ENCODE measurements at places on chromosomes 1 and 21.

DNA sequence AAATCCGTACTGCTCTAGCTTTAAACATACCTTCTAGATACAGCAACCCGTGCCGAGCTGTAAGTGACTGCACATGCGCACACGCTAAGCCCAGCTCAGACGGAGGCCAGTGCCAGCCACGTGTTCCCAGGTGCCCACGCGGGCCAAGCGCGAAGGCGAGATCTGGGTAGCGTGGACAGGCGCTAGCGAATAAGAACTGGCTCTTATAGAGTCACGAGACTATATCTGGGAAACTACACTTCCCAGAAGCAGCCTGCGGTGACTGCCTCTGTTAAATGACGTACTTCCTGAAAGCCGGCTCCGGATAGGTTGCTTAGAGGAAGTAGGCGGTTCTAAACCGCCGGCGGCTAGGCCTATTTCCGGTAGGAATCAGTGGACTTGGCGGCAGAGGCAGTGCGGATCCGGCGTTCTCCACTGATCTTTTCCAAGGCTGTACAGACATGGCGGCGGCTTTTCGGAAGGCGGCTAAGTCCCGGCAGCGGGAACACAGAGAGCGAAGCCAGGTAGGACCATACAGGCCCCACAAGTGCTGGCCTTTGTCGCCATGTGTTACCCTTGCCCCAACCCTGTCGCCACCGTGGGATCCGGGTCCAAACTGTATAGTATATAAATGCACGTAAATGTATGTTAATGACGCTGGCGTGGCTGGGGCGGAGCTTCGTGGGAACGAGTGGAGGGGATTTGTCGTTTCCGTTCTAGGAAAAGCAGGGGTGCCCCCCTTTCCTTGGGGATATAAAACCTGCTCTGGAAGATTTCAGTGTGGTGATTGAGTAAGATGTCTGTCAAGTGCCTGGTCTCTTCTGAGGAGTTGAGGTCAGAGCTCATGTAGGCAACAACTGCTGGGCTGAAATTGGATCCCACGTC, at the start of gene UTP11:
Gene UTP11 (plus strand): TSS at position 372 of the 864 bp plus-strand sequence. CDS start 69 bp downstream, at position 441.
- DNase-seq: peak; percentile 89

- no peak for DNase-seq
These were observed 131.6 kb upstream of the ETV3 start for GRCh38 chr1:157269656-157270375.

GRCh38 chr1:185156288-185156853, 382 bp downstream of the TRMT1L start:
- no peak for DNase-seq

DNA sequence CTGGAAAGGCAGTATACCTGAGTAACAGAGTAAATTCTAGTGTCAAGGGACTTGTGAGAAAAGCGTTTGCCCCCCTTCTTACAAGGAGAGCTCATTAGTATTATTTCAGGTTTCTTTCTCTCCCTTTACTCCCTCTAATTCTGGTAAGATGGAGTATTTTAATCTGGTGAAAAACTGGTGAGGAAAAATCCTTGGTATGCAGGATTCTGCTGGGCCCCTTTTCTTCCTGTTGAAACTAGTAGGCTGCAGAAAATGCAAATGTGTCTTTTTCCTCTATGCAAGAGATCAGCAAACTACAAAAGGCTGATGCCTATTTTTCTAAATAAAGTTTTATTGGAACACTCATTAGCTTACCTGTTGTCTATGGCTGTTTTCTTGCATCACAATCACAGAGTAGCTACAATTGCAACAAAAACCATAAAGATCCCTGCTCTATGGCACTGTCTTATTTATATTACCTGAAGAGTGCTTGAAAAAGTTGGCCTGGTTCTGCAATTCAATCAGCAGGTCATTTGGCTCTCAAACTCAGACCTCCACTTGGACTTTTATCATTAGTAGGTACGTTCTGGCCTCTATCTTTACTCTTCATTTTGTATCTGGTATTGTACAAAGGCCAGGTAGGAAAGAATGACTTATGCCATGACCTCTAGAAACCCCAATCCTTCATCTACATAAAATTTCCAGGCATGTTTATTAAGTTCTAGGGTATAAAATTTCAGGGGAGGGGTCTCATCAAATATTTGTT, 109.6 kb downstream of the AKT3 start:
- DNase-seq: no peak

DNA sequence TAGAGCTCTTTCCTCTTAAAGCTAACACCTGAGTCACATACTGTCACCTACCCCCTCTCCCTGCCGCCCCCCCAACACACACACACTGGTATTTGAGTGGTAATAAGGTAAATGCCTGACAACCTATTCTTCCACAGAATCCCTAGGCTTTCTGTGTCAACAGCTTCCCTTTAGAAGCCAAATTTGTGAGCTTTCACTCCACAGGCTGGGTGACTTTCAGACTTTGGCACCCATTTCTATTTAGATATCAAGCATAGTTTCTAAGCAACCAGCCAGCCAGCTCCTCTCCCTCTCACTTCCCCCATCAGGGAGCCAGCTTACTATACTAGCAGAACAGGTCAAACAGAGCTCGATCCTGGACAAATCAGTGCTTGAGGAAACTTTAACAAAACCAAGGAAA, 3.2 kb upstream of the C1orf74 start:
- DNase-seq: no peak

DNA sequence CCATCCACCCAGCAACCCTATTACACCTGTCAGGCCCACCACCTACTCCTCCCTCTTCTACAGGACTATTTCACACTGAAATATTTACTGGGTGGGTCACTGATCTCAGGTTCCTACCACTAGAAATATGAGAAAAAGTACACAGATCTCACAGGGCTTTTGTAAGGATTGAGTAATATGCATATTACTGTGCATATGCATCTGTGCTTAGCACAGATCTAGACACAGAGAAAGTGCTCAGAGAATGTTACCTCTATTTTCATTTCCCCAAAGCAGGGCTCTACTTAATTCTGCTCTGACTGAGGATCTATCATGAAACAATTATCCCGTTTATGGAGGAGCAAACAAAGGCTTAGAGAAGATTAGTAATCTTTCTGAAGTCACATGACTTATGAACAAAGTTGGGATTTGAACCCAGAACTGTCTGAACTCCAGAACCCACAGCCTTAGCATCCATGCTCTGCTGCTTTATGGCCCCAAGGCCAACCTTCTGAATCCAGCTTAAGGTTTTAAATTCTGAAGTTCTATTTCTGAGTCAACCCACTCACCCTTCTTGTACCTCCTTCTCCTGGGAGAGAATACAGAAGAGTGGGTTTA, 11.8 kb downstream of the TSSK3 start:
- DNase-seq: no peak

- no peak for DNase-seq
These were observed 4.8 kb downstream of the RAP1A start for GRCh38 chr1:111624382-111624781.

GRCh38 chr1:24294228-24294672, 24.9 kb upstream of the GRHL3 start:
- no peak for DNase-seq

GRCh38 chr1:92362970-92363369, 64.1 kb downstream of the RPAP2 start:
- no peak for DNase-seq

DNA sequence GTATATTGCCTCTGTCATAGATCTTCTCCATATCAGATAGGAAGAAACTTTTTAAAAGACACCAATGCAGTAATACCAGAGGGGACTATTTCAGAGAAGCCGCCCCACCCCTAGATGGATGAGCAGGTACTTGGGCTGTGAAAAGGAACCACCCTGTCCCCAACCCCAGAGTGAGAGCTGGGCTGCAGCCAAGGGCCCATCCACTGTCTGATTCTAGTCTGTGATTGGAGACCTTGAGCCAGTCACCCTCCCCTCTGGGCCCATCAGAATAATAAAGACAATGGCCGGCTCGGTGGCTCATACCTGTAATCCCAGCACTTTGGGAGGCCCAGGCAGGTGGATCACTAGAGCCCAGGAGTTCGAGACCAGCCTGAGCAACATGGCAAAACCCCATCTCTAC, 5.0 kb downstream of the CLEC20A start:
- no peak for DNase-seq

GRCh38 chr1:7726623-7727022, 44.5 kb upstream of the VAMP3 start:
- no peak for DNase-seq

DNA sequence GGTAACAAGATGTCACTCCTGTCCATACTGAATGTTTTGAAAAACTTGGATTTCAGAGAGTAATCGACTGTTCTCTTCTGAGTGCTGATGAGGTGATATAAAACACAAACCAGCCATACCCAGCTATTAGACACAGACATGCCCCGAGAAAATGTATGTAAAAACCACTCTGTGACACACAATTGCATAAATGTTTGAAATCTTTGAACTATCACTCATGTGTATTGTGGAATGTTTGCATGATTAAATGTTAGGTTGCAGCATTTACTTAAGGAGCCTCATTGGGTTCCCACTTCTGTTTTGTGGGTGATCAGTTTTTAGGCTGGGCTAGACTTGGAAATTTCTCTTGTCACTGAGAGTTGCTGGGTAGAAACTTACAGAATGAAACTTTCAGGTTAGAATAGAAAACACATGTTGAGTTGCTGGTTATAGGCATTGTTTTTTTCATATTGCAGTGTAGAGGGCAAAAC, 270.4 kb upstream of the B3GALT2 start:
- DNase-seq: no peak

GRCh38 chr1:181140891-181141290, 52.4 kb downstream of the IER5 start:
- no peak for DNase-seq

DNA sequence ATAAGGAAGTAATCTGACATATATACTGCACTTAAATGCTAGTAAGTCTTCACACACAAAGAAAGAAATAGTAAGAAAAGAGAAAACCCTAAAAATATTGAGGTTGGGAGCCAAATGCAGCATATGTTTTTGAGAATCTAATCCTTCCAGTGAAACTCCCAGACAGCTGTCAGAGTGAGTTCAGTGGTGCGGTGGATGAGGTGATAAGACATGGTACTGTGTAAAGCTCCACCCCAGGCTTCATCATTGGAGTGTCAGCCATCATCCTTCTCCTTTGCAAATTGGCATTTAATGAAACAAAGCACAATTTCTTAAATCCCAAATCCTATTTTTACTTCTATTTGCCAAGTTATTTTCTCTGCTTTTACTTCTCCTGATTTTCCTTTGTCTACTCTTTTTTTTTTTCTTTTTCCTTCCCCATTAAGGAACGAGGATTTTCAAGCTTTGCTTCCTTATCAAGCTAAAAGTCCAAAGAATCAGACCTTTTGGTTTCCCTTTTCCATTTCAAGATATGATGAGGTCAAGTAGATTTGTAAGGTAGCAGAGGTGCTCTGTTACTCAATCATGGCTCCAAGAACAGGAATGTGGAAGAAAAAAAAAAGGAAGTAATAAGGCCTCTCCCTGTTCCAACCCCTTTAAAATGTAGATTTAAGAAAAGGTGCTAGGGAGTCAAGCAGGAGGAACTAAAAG, 343.3 kb downstream of the SETD4 start:
- DNase-seq: no peak

DNA sequence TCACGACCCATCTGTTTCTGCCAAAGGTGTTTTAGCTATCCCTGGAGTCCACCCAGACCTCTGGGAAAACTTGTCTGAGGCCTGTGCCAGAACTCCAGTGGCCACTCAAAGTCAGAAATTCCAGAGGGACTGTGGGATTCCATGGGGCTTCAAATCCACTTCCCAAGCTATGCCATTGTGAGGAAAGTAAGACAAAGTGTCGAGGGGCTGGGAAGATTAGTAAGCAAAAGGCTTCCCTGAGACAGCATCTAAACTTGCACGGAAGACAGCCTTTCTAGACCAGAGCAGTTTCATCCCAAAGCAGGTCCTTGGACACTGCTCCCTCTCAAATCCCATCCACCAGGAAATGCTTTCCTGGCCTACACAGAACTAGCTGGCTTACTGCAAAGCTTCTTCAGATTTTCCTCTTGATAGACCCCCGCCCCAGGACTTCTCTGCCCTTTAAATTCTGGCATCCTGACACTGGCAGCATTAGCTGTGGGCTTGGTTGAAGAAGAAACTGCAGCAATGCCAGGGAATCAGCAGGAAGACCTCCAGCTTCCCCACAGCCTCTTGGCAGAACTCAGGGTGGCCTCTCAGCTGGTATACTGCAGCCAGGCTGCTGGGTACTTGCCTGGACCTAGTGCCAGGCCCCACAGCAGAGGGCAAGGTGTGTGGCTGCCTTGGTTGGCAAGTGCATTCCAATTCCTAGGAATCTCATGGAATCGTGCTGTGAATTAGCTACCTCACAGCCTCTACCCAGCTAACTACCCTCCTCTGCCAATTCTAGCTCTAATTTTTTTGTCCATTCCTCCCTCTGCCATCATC, 27.3 kb upstream of the LMX1A start:
- DNase-seq: no peak

- no peak for DNase-seq
These were observed 99.5 kb downstream of the DAB1 start for GRCh38 chr1:57324388-57324787.

GRCh38 chr1:195933835-195934234, 674.4 kb downstream of the KCNT2 start:
- no peak for DNase-seq

GRCh38 chr1:3910049-3910731, 10.1 kb upstream of the C1orf174 start:
- DNase-seq: no peak

DNA sequence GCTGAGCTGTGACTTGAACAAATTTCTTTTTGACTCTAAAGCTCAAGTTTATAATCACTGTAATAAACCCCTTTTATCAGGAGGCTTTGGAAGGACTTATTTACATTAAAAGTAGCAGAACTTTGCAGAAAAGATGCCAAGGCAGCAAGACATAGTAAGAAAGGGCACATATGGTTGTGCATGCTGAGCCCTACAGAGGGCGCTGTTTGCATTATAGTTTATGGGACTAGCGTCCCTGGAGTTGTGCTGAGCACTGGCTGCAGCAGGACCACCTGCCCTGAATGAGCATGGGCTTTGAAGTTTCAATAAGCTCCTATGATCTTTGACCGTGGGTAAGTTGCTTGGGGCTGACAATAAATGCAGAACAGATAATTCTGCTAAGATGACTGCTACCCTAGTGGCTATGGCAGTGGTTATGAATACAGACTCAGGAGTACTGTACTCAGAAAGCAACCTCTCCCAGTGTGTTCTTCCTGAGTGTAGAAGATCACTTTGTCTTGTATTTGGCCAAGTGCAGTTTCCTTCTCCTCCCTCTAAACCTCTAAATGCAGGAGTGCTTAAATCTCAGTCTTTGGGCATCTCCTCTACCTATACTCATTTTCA, 45.4 kb upstream of the USP1 start:
- no peak for DNase-seq

- DNase-seq: no peak
These were observed 49.9 kb downstream of the KAZN start for GRCh38 chr1:14648391-14648790.

DNA sequence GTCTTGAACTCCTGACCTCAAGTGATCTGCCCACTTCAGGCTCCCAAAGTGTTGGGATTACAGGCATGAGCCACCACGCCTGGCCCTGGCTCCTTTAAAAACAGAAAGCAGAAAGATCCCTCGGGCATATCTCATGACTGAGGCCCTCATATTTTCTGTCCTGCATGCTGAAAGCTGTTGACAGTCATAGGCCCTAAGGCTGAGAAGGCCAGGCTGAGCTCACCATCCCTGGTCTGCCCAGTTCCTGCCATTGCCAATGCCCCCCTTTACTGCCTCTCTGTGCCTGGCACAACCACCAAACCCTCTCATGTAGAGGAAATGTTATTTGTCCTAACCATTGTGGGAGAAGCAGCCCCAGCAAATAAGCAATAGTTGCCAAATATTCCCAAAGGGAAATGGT, 12.7 kb downstream of the CD34 start:
- no peak for DNase-seq

- no peak for DNase-seq
These were observed 28.7 kb downstream of the RSPH1 start for GRCh38 chr21:42467140-42467983.

Data from activated CD4-positive, alpha-beta T cell treated with anti-CD3 and anti-CD28 coated beads, Interleukin-2, amount 50 U/mL, for 4 hours (primary cell).